ENCODE measurements at places on chromosomes 5 and 9.
A peak's percentile ranks its signal among the peaks of the same experiment; 100 is the strongest.

DNA sequence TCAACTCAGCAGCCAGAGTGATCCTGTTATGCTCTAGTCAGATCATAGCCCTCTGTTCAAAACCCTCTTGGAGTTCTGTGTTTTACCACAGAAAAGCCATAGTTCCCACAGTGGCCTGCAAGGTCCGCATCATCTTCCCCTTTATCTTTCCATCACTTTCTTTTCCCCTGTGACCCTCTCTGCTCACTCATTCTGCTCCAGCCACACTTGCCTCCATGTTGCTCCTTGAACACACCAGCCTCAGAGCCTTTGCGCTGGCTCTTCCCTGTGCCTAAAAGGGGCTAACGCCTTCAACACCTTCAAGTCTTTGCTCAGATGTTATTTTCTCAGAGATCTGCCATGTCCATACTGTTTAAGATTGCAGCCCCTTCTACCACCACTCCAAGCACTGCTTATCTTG, 26.3 kb downstream of the CSF2 start:
- DNase-seq: no peak

DNA sequence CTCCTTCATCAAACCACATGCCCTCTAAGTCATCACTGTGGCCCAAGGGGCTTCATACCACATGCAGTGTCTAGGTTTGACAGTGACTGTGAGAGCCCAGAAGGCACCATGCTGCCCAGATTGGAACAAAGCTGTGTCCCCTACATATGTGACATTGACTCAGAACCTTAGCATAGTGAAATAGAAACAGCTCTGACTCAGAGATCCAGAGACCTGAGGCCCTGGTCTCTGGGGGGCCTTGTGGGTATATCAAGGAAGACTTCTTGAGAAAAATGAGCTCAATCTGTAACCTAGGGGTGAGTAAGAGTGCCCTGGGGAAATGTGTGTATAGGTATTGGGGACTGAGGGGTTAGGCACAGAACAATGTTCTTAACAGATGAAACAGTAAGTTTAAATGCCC, 7.1 kb upstream of the ENTREP1 start:
- no peak for DNase-seq

- peak; percentile 34 for DNase-seq
Observed at GRCh38 chr5:172806897-172807672, 27.0 kb upstream of the ERGIC1 start.

DNA sequence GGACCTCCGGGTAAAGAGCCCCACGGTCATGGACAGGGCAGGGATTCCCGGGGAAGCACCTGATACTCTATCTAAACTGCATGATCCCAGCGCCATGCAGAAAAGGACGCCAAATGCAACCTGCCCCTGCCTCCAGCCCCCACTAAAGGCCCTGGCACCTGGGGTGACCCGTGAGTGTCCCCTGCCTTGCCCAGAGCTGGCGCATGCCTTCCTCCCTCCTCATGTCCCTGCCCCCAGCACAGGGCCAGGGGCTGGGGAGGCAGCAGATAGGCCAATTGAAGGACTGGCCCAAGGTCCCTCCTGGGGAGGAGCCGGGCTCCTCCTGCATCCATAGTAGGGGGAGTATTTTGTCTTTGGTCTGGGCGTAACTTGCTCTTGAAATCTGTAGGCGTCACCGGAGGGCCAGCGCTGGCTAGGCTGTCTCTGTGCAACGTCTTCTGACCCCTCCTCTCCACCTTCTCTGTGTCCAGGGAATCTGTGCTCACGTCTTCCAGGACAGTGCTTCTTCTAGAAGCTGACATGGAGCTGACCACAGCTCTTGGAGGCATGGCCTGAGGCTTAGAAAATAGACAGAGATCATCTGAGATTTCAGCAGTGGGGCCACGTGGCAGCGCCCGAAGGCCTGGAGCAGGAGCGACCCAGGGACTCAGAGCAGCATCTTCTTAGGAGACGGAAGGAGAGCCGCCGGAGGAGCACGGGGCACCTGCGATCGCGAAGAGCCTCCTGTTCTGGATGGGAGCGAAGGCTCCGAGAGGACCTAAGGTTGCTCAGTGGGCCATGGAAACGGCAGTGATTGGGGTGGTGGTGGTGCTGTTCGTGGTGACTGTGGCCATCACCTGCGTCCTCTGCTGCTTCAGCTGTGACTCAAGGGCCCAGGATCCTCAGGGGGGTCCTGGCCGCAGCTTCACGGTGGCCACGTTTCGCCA, 660 bp downstream of the SPAAR start:
- peak; percentile 11 for DNase-seq

- DNase-seq: no peak
Observed at GRCh38 chr9:79695531-79696175, 123.9 kb downstream of the TLE4 start.

DNA sequence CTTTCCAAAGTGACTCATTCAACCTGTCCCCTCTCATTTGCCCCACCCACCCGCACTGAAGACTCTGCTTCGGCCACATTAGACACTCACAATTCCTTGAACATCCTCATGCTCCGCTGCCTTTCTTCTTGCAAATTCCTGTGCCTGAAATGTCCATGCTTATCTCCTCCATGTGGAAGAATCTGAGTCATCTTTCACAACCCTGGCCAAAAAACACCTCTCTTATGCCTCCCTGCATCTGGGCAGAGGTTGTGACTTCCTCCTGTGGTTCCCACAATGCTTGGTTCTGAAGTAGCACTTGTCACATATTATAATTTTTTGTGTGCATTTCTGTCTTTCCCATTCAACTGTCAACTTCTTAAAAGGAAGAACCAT, 238.6 kb downstream of the ENC1 start:
- DNase-seq: no peak

DNA sequence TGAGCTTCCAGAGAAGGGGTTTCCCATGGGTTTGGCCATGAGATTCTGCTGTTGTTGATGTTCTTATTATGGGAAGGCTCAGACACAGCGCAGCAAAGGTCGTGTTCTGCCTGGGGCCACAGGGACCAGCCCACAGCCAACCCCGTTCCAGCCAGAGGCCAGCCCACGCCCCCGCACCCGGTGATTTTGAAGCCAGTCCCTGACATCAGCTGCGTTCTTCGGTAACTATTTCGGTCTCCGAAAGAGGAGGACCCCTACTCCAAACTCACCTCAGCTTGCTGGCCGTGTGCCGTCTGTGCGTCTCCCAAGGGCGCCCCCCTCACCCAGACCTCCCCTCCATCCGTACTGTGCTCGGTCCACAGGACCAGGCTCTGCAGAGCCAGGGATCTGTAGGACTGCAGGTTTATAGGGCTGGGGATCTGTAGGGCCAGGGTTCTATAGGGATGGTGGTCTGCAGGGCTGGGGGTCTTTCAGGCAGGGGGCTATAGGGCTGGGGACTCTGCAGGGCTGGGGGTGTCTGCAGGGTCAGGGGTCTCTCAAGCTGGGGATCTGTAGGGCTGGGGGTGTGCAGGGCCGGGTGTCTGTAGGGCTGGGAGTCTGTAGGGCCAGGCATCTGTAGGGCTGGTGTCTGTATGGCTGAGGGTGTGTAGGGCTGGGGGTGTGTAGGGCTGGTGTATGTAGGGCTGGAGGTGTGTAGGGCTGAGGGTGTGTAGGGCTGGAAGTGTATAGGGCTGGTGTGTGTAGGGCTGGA, 11.8 kb downstream of the COL5A1 start:
- no peak for DNase-seq

- DNase-seq: no peak
Observed at GRCh38 chr5:6492934-6493333, 44.3 kb downstream of the UBE2QL1 start.

DNA sequence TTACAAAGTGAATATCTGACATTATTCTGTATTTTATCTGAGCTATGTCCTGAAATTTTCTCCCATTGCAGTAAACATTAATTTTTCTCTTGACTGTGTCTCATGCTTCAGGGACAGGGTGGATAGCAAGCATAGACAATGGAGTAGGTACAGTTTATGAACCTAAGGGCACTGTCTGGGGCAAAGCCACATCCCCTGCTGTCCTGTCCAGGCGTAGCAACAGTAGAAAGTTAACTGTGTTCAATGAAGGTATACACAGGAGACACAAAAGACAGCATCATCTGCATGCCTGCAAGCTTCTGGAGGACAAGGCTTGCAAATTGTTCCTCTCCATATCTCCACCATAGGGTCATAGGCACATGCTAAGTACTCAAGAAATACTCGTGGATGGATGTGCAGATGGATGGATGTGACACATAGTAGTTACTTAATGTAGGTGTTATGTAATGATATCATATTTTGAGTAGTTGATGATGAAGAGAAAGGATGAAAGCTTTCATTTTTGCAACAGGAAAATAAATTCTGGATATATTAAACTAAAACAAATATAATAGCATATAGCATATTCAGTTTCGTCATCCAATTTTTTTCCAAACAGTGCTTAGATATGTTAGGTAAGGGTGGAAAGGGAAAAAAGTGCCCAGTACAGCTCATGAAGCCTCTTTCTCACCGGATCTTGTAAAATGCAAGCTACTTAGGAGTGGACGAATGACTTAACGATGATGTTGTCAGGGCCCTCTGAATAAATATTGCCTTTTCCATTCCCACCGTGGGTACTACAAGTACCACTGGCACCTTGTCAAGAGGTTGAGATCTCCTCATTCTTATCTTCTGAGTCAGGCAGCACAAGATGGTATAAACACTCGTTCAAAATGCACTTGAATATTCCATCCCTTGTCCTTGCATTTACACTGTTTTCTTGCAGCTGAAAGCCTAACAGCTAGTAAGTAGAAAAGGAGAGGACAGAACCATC, 19.9 kb upstream of the ZSWIM6 start:
- DNase-seq: no peak

GRCh38 chr5:160506006-160507004, 84.7 kb downstream of the PTTG1 start:
- peak; percentile 38 for DNase-seq

DNA sequence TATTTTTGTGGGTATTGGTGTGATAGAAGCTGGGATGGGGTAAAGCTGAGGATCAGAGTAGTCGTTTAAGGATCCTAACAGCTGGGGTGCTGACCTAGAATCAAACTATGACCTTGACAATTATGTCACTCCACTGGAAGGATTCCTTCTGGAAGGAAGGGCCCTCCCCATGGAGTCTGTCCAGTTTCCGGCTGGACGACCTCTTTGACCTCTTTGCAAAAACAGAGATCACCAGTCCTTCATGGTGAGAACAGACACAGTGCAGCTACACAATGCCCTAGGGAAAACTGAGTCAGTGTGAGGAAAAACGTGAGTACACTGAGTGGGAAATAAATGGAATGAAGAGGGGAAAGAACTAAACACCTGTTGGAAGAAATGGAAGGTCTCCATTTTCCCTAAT, 445.6 kb downstream of the MAT2B start:
- DNase-seq: no peak

- no peak for DNase-seq
Observed at GRCh38 chr5:88719434-88719833, 163.6 kb downstream of the MEF2C start.

GRCh38 chr9:110968096-110968495, 70.2 kb downstream of the LPAR1 start:
- DNase-seq: no peak

DNA sequence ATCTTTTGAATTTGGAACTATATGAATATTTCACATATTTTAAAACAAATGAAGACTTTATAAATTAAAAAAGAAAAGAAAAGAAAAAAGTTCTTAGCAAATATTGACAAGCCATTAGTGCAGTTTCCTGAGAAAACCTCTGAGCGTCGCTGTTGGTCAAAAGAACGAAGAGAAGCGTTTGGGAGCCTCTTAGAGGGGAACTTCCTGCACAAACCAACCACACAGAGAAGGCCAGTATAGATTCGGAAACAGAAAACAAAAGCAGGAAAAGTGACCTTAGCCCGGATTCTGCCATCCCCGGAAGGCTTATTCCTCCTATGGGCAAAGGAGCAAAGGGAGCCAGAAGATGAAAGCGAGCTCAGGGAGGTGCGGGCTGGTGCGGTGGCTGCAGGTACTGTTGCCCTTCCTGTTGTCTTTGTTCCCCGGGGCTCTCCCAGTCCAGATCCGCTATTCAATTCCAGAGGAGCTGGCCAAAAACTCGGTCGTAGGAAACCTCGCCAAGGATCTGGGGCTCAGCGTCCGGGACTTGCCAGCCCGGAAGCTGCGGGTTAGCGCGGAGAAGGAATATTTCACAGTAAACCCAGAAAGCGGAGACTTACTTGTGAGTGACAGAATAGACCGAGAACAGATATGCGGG, at the start of gene PCDHGB2:
Gene PCDHGB2 (plus strand): TSS at position 205 of the 637 bp plus-strand sequence. CDS start 142 bp downstream, at position 347.
- peak; percentile 26 for DNase-seq

DNA sequence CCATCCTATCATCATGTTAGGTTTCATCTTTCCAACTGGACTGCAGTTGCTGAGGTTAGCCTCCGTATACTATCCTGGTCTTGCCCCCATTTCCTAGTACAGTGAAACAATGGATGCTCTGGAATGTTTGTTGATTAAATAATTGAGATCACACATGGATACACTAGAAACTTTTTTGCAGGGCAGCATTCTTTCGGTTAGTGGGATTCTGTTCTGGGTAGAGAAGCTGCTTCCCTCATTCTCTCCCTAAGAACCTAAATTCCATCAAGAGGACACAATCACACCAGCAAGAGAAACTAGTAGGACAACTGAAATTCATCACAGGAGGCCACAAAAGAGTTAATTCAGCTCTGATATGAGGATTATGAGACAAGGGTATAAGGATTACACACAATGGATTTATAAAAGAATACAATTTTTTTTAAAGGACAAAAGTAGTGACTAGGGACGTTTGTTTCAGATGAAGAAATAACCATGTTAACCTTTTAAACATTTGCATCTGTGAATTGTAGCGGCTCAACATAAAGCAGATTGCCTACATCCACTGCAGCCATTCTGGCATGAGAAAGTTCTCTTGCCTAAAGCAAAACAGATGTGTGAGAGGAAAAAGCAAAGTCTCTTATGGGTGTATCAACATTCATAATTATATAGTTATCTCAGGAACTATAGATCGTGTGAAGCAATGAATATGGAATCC, 162.7 kb upstream of the LHFPL2 start:
- no peak for DNase-seq

DNA sequence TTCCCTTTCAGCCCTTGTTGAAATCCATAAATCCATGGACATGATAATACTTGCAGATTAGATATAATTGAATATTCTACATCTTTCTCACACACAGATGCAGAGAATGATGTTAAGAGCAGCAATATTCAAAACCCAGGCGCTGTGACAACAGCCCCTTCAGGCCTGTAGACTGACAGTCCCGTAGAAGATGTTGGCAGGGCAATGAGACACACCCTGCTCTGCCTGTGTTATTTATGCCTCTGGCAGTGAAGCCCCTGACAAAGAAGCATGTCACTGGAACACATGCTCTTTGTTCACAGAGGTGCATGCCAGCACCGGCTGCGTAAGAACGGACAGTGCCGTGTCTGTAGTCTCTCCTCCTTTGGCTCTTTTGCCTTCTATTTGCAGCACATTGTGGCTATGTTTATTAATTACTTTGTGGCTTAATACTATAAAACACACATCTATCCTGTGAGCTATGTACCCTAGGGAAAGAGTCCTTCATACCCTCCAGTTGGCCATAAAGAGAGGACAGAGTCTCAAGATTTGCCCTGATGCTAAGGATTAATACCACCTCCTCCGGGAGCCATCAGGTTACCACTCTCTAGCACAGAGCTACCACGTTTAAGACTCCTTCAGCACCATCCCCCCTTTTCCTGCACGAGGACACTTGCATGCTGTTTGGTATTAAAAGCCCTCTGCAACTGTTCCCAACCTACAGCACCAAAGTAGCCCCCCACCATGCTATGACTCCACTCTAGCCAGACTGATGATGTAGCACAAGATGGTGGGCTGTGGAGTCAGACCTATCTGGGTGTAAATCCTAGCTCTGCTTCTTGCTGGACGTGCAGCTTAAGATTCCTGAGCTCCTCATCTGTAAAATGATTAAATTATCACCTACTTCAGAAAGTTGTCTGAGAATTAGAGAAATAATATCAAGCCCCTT, 2.0 kb upstream of the ANP32B start:
- no peak for DNase-seq

GRCh38 chr9:127896395-127897192, 2.8 kb downstream of the ST6GALNAC6 start:
- no peak for DNase-seq

Data from endothelial cell (in vitro differentiated cells).